ENCODE measurements at places on chromosomes 2 and 18.

GRCh38 chr2:27135478-27135955, 1.1 kb upstream of the PREB start:
- no peak for DNase-seq

DNA sequence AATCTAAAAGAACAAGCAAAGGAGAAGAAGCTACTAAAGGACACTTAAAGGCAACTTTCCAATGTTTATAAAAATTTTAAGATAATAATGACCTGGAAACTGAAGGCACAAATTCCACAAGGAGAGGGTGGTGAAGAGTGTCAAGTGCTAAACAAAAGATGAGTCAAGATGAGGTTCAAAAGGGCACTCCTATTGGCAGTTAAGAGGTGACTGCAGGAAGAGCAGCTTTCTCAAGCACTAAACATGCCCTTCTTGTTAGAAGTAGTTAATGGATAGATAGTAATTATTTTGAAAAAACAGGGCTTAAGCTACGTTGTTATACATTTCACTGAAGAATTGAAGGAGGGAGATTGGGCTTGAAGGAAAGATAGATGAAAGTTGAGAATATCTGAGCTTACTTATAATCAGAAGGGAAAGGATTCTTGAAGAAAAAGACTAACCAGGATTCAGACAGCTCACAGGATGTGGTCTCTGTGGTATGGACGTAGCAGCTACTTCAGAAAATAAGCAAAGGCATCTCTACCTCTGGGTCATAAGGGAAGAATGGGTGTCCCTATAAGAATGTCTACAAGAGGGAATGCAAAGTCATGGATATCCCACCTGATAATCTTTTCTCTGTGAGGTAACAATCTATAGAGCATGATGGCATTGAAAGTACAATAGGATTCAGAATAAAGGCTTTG, 454.7 kb upstream of the SLC39A10 start:
- DNase-seq, result no peak

DNA sequence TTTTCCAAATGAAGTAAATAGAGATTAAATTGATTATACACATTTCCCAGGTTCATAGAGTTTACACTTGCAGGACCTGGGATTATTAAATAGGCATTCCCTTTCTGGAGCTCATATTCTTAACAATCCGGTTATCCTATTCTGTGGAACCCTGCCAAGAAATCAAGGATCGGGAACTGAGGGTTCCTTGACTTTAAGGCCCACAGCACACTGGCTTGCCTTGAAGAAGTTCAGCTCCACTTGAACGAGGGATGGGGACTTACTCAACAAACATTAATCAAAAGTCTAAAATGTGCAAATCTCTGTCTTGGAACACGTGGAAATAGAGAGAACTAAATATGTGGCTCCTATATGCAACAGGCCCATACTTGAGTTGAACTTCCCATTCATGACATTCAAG, 142.3 kb upstream of the RGPD4 start:
- no peak for DNase-seq

DNA sequence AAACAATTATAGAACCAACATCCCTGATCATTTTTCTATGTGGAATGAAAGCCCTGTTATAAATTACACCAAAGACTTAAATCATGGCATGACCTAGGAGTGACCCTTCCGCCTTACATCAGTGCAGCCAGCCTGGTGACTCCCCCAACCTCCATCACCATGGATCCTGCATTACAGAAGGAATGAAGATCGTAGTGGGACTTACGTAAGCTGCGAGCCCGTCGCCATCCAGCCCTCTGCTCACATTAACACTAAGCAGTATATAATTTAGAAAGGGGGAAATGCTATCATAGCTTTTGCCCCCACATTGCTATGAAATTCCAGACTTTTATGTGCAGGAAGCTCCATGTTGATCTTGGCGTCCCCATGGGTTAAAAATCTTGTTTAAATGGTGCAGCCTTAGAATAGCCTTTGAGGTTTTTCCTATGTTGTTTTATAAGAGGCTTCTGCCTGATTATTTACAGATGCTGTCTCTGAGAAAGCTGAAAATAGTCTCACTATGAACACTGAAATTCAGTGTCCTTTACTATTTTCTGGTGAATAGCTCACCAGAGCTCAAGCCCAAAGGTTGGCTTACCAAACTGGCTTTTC, 76.3 kb downstream of the COLEC12 start:
- peak; percentile 59 for DNase-seq
